ENCODE measurements at places on chromosomes 7 and 10.

- DNase-seq: no peak
Measured at GRCh38 chr7:93973134-93973533, 31.0 kb downstream of the BET1 start.

GRCh38 chr10:6023661-6024333 is 38.4 kb downstream of the IL2RA start:
- no peak for DNase-seq

DNA sequence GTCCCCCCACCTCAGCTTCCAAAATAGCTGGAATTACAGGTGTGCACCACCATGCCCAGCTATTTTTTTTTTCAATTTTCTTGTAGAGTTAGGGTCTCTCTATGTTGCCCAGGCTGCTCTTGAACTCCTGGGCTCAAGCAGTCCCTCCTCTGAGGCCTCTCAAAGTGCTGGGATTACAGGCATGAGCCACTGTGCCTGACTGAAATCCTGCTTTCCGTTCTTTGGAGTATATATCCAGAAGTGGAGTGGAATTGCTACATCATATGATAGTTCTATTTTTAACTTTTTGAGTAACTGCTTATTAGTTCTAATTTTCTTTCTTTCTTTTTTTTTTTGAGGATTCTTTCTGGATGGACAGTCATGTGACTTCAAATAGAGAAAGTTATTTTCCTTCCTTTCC is 62.9 kb upstream of the ZMIZ2 start:
- DNase-seq: no peak

DNA sequence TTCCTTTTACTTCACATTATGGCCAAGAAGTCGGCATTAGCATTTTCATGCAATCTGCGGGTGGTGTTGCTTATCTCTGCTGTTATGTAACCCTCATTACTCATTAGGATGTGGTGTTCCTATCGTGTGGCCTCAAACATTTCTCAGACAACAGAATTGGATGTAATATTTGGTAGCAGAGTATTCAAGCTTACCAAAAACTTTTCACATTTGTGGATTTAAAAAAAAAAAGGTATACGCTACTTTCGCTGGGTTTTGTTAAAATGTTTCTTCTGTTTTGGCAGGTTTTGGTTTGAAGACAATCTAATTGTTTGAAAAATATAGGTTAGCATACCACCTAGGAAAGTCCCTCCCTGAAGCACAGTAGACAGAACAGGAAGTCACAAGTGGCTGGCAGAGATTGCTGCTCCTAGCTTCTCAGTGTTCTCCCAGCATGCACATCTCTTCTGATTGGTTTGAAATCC is 128.8 kb downstream of the GATA3 start:
- DNase-seq: no peak

DNA sequence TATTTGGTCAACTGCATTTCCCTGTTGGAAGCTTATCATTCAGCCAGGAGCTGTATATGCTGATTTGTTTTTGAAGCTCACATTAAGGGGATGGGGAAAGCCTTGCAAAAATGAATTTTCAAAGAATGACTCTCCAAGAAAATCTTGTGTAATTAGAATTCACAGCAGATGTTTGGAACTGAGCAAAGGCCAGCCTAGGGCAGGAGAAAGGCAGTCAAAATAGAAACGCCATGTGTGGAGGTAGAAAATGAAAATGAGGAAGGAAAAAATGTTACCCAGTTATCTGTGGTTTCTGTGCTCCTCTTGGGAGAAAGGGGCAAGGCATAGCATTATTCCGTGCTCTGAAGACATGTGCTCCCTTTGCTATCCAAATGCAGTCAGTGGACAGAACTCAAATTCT is 93.5 kb downstream of the NRP1 start:
- no peak for DNase-seq

DNA sequence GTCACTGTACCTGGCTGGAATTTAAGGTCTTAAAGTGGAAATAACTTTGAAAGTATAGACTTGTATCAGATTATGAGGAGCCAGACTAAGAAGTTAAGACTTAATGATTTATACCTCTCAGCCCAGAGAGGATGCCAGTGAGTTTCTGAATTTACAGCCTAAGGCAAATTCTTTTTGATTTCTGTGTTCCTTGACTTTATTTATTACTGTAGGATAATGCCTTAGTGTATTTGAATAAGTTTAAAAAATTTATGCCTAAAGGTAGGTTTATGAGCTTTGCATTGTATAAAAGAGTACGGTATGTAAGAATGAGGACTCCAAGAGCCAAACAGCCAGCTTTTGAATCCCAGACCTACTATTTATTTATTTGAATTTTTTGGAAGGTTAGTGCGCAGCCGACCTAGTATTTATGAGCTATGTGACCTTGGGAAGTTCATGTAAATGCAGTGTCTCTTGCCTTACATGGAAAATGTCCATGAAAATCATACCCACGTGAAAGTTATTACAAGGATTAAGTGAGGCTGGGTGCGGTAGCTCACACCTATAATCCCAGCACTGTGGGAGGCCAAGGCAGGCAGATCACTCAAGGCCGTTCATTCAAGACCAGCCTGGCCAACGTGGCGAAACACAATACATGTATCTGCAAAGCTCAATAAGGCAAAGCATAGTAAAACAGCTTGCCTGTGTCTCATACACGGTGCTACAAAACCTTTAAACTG is 174.6 kb downstream of the AUTS2 start:
- DNase-seq: no peak

DNA sequence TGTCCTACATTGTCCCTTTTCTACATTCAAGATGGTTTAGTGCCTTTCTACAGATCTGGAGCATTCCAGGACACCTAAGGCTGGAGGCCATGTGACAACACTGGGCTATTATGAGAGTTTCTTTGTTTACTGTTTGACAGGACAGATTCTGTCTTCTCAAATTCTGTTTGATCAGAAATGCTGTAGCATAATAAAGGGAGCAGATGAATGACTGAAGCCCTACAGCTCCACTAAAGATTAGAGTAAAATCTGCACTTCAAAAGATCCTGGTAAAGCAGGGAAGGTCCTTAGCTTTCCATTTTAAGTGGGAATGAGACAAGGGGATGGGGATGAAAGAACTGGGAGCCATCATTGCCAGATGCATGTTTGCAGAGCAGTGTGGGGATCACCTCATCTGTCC is 38.4 kb downstream of the TMEM229A start:
- no peak for DNase-seq

DNA sequence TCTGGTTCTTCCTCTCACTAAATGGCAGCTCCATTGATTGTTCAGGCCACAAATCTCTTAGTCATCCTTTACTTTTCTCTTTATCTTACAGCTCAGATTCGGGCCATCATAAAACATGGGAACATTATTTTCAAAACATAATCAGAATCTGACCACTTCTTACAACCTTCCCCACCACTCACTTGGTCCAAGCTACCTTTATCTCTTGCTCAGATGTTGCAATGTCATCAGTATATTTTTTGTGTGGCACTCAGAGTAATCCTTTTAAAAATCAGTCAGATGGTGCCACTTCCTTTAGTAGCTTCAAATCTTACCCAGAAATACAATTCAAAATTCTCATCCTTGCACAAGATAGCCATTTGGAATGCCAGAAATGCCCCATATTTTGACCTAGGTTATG is 34.5 kb upstream of the FAM3C start:
- no peak for DNase-seq

GRCh38 chr7:73618538-73618937 is 5.8 kb downstream of the MLXIPL start:
- DNase-seq: no peak
